ENCODE measurements at places on chromosomes 12 and 14.

DNA sequence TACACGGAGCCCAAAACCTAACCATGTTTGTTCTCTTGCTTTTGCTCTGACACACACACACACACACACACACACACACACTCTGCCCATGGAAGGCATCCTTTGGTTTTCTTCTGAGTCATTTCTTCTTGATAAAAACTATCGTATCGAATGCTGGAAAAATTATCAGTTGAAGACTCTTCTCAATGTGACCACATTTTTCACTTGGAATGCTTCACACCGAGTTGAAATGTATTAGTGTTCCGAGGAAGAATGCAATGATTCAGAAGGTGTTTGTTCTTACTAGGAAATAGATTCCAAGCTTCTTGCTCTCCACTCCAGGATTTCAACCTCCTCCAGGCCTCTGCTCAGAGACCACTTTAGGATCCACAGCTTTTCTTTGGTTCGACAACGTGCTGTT lies 226.3 kb downstream of the MON2 start:
- no peak for DNase-seq

GRCh38 chr12:93116632-93117031 lies 187.5 kb upstream of the EEA1 start:
- no peak for DNase-seq

- DNase-seq = peak; percentile 86
Measured at GRCh38 chr12:8032242-8033152, at the start of gene FOXJ2. Gene FOXJ2, plus strand, starts transcription at chr12:8032716. Its CDS starts 7,117 bp downstream, at chr12:8039833.

DNA sequence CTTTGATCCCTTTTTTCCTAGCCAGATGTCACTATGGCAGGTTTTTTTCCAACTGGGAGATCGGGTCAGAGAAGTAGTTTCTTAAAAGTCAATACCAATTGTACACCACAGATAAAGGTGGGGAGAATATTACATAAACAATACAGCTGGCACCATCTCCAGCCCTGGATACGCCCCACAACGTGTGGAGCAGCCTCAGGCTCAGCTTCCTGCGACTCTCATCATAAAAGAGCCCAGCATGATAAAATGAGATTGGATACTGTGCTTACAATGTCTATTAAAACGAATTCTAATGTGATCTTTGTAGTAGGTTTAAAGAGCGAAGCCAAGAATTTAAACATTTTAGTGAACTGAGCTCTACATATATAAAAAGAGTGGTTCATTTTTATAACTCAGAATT lies 21.5 kb downstream of the EFCAB11 start:
- DNase-seq = no peak

- DNase-seq = no peak
Measured at GRCh38 chr12:54420766-54421144, 1.7 kb upstream of the ITGA5 start.

- DNase-seq = no peak
Measured at GRCh38 chr12:76020281-76020680, 11.3 kb downstream of the PHLDA1 start.

GRCh38 chr12:47947341-47947740 lies 16.1 kb upstream of the TMEM106C start:
- DNase-seq = no peak
